ENCODE measurements at places on chromosomes 1 and 21. TPM values are rescaled to one million over a fixed set of nuclear protein-coding genes. Genes with fewer than 3 reads are reported as not detected.

Gene MATN1
- total RNA-seq: 0.59 TPM

Gene ZNHIT6
- 35.5 TPM for total RNA-seq

GRCh38 chr1:69673321-69673720 is 105.6 kb downstream of the LRRC7 start:
- DNase-seq: no peak

GRCh38 chr1:21124846-21125245 is 51.9 kb downstream of the EIF4G3 start:
- no peak for DNase-seq

DNA sequence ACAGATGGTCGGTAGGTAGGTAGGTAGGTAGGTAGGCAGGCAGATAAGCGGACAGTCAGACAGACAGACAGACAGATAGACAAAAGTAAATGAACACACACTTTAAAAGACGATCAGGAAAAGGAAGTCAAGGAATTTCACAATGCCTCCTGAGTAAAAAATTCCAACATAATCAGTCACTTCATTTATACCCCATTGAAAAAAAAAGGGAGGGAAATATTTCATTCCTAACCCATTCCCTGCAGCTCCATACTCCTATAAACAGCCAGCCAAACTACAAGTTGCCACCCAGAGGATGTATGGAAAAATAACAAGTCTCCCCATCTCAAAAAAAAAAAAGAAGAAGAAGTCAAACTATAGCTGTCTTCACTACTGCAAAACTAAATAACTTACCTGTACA is 43.4 kb downstream of the ZZZ3 start:
- no peak for DNase-seq

DNA sequence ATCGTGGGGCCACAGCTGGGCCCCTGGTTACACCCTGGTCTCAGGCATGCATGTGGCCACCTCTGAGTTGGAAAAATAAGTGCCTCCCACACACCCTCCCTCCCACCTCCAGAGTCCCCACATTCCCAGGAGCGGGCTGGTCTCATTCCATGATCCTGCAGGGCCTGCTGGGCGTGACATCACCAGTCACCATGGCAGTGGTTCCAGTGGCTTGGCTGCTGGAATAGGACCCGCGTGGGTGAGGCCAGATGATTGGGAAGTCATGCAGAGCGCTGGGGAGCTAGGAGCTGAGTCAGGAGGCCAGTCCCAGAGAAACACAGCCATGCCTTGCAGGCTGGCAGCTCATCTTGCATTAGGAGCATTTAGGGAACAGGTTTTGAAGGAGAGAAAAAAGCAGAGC is 125.4 kb upstream of the TMEM51 start:
- no peak for DNase-seq

DNA sequence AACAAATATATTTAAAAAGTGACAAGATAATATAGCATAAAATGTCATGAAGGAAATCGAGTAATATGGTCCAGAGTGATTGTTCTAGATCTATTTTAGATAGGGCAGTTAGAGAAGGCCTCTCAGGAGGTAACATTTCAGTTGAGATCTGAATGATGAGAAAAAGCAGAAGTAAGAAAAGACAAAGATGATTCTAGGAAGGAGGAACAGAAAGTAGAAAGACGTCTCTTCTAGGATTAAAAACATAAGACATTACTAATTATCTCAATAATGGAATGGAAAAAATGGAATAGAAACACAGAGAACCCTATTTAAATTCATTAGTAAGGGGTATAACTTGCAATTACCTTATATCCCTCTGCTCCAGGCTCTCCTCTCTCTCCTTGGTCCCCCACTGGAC is 130.0 kb upstream of the ZNHIT6 start:
- no peak for DNase-seq
